Suppressor macrophage treated with lipopolysaccharide for 1 hour (primary cell): ENCODE measurements at places on chromosomes 16 and 17.

GRCh38 chr16:66131895-66132294, 234.6 kb upstream of the CDH5 start:
- DNase-seq: no peak

DNA sequence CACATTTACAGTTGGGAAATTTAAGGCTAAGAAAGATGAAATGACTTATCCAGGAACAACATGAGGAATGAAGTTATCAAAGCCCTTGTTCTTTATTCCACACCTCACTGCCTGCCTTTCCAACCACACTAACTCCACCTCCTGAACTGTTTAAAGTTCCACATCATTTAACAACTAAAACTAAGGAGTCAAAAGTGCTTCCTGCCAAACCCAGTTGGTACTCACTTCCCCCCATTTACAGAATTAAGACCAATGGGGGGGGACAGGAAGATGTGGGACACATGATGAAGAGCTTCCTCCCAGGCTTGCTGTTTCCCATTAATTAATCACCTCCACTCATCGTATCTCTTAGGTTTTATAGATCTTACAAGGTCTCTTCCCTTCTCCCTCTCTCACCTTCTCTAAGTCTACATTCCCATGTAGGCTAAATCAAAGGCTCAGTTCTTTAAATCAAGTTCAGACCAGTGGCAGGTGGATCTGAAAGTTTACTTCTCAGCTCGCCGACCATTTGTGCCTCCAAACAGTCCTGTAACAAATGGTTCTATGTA, 19.2 kb upstream of the TMEM101 start:
- no peak for DNase-seq

DNA sequence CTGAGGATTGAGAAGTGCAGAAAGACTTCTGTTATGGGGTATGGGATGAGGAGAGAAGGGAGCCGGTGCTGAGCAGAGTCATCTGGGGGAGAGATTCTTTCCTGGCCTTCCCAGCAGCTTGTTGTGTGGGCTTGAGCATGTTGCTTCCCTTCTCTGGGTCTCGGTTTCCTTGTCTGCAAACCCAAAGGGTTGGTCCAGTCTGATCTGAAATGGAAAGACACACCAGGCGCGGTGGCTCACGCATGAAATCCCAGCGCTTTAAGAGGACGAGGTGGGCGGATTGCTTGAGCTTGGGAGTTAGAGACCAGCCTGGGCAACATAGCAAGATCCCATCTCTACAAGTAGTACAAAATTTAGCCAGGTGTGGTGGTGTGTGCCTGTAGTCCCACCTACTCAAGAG, 6.0 kb downstream of the SOCS3 start:
- peak; percentile 66 for DNase-seq

DNA sequence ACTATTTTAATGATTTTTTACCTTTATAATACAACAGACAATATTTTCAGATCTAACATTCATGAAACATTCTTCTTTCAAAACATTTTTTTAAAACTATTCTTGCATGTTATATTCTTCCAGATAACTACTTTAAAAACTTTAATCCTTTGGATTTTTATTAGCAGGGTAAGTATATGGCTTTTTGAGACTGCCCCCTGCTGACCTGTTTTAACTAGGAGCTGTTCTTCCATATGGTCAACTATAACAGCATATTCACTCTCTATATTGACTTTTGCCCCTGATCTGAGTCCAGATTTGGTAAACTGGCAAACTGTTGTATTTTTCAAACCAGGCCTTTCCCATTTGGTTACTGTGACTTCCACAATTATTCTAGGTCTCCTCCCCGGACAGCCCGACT, 16.5 kb downstream of the ZNF18 start:
- DNase-seq: no peak

DNA sequence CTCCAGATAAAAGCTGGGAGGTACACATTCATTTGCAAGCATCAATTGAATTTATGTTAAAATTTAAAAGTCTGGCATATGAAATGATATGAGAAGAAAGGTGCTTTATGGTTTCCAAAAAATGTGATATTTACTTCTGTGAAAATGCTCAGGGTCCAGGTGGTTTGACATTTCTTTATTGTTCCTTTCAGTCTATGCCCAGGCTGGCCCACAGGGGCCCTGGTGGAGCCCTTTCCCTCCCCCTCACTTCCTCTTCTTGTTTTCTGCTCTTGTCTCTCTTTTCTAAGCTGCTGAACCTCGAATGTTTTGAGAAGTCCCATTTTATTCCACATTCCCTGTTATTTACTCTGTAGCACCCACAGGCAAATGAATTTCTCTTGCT, 127.8 kb downstream of the HS3ST3B1 start:
- no peak for DNase-seq

- DNase-seq: no peak
Measured at GRCh38 chr17:55114283-55114682, 145.7 kb downstream of the STXBP4 start.

GRCh38 chr17:81528651-81529436, 667 bp downstream of the FSCN2 start:
- no peak for DNase-seq

GRCh38 chr16:27756206-27756970, 206.4 kb downstream of the KATNIP start:
- no peak for DNase-seq
